ENCODE measurements at places on chromosomes 1 and 21. TPM values are rescaled to one million over a fixed set of nuclear protein-coding genes. Genes with fewer than 3 reads are reported as not detected.

The PLPPR4 gene
- total RNA-seq, result 2.3 TPM

The RNF223 gene
- not detected for total RNA-seq

The RHD gene
- total RNA-seq, result 0.21 TPM

GRCh38 chr1:1041092-1041523, 21.2 kb downstream of the AGRN start:
- peaks cover 37% of the 10 kb centered on the region for H3K27me3 ChIP-seq
- H3K36me3 ChIP-seq, result no peaks in the 10 kb centered on the region
- no peak overlapping the region for H3K27ac ChIP-seq
- peak overlapping the region; percentile 50 for H3K4me3 ChIP-seq
- DNase-seq, result peak; percentile 85

DNA sequence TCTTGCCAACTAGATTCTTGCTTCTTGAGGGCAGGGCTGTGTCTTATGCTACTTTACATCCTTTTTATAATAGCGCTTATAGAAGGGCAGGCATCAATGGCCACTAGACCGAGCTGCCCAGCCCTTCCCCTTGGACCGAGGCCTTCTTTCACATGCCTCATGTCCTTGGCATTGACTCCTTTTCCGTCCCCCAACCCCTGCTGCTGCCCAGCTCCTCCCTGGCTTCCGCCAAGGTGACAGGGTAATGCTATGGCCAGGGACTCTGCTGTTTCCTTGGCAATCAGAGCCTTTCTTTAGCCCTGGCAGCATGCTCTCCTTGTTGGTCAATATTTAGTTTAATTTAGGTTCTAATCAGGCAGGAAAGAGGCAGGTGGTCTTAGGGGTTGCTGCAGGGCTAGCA, 48.2 kb downstream of the DDX20 start:
- H3K27me3 ChIP-seq, result no peaks in the 10 kb centered on the region
- H3K4me1 ChIP-seq, result no peaks in the 10 kb centered on the region
- H3K27ac ChIP-seq, result no peak overlapping the region
- DNase-seq, result no peak
- H3K4me3 ChIP-seq, result no peak overlapping the region

GRCh38 chr1:160398823-160399222, 1.5 kb upstream of the VANGL2 start:
- H3K27me3 ChIP-seq, result no peaks in the 10 kb centered on the region
- DNase-seq, result no peak
- peak overlapping the region; percentile 99 for H3K27ac ChIP-seq
- peaks cover 41% of the 10 kb centered on the region for H3K4me1 ChIP-seq

- H3K36me3 ChIP-seq, result no peaks in the 10 kb centered on the region
- peaks cover 7% of the 10 kb centered on the region for H3K4me1 ChIP-seq
- H3K27ac ChIP-seq, result no peak overlapping the region
- H3K27me3 ChIP-seq, result no peaks in the 10 kb centered on the region
- no peak for DNase-seq
These were observed 93.7 kb downstream of the RGS7 start for GRCh38 chr1:241263346-241263745.

- H3K36me3 ChIP-seq, result no peaks in the 10 kb centered on the region
- no peak overlapping the region for H3K4me3 ChIP-seq
- DNase-seq, result no peak
- peaks cover 5% of the 10 kb centered on the region for H3K4me1 ChIP-seq
- H3K27ac ChIP-seq, result no peak overlapping the region
These were observed 5.3 kb upstream of the S100B start for GRCh38 chr21:46610018-46610701.

GRCh38 chr1:55927702-55928290, 651.6 kb downstream of the PLPP3 start:
- H3K4me3 ChIP-seq, result no peak overlapping the region
- no peaks in the 10 kb centered on the region for H3K27me3 ChIP-seq
- DNase-seq, result no peak
- no peaks in the 10 kb centered on the region for H3K4me1 ChIP-seq
- H3K36me3 ChIP-seq, result no peaks in the 10 kb centered on the region
